ENCODE measurements at places on chromosomes 2 and 18. TPM values are rescaled to one million over a fixed set of nuclear protein-coding genes. Genes with fewer than 3 reads are reported as not detected.

GLI2 gene
- 0.24 TPM for total RNA-seq

RAPGEF4 gene
- total RNA-seq: not detected

MAB21L4 gene
- not detected for total RNA-seq

HJURP gene
- 46.4 TPM for total RNA-seq

TTC21B gene
- 20.8 TPM for total RNA-seq

DNA sequence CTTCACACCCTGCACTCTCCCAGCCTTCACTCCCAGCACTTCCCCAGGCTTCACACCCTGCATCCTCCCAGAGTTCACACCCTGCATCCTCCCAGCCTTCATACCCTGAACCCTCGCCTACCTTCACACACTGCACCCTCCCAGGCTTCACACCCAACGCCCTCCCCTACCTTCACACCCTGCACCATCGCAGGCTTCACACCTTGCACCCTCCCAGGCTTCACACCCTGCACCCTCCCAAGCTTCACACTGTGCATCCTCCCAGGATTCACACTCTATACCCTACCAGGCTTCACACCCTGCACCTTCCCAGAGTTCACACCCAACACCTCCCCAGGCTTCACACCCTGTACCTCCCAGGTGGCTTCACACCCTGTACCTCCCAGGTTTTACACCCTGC is 448.7 kb upstream of the MYT1L start:
- DNase-seq: no peak

DNA sequence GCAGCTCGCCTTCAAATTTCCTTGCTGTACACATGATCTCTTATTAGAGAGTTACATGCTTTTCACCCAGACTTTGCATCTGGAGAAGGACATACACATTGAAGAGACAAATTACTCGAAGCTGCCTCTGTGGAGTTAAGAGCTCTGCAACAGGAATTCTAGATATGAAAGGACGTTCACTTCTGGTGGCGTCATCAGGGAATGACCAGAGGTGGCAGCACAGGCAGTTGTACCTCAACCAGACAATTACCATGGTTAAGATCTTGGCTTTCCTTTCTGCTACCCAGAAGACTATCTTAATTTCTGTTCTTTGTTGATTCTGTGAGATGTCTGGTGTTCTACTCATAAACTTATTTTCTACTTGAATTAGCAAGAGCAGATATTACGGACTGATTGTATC is 39.1 kb upstream of the MC4R start:
- DNase-seq: no peak

GRCh38 chr2:237153181-237153580 is 67.5 kb downstream of the COPS8 start:
- no peak for DNase-seq

GRCh38 chr2:96591494-96591893 is 46.6 kb downstream of the KANSL3 start:
- DNase-seq: peak; percentile 32
